ENCODE measurements at places on chromosomes 2 and 18.

GRCh38 chr2:200454927-200455801 lies 54.7 kb downstream of the KCTD18 start:
- DNase-seq: peak; percentile 6

DNA sequence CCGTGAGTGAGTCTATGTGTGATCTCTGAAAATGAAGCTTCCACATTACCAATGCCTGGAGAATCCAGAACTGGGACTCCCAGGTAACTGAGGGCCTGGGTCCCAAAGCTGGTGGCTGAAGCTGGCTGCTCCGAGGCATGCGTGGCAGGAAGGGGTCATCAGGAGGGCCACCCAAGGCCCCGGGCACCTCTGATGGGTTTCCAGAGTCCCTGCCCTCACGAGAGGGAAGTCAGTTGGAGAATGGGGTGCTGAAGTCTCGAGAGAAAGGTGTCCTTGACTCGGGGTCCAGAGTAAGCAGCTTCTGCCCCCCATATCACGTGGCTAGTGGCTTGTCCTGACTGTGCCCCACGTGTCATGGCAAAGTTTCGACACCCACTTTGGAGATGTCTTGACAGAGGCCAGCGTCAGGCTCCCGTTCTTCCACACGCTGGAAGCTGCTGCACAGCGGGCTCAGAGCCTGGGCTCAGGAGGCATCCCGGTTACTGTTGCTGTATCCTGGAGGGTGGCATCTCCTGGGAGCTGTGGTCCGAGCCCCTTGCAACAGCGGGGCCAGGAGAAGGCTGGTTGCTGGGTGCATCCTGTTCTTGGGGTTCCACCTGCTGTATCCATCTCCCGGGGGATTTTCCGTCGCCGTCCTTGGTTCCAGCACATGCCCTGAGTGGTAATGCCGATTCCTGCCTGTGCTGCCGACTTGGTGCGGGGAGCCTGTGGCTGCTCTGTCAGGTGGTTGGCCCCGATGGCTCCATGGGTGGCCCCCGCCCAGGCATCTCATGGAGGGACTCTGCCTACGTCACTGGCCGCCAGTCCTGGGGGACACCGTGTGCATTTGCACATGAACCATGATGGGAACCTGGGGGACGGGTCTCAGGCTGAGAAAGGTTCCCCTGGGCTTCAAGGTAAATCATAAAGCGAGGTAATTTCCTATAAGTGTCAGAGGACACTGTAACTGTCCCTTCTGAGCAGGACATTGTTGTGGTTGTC lies 183.3 kb upstream of the HDAC4 start:
- DNase-seq: no peak

GRCh38 chr2:212505586-212505985 lies 33.0 kb downstream of the ERBB4 start:
- no peak for DNase-seq

- DNase-seq: no peak
Observed at GRCh38 chr2:232482301-232483238, 5.1 kb downstream of the ECEL1 start.

- no peak for DNase-seq
Observed at GRCh38 chr2:20125164-20125563, 73.7 kb upstream of the LAPTM4A start.

DNA sequence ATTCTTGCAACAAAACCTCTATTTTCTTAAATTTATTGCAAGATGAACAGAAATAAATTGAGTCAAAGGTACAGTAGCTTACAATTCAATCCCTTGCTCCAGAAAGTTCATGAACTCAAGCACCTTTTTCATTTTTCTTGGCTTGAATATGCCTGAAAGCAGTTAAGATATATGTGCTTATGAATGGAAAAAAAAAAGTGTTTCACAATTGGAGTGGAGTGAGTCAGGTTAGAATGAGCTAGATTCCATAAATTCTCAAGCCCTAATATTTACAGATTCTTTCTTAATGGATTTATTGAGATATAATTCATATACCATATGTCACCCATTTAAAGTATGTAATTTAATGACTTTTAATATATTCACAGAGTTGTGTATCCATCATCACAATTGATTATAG lies 39.6 kb upstream of the NEMP2 start:
- DNase-seq: no peak

DNA sequence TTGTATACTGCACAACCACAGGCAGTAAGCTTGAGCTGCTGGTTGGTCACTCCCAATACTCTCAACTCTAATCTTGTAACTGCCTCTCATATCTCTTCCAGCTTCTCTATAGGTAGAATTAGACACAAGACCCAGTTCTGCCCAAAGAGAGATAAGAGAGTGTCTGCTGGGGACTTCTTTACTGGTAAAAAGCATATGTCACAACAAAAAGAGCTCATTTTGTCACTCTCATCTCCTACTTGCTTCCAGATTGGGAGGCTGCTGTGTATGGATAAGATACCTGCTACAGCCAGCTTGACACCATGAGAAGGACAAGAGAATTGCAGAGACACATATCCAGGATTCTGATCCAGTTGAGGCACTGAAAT lies 165.2 kb downstream of the PTH2R start:
- DNase-seq: no peak

DNA sequence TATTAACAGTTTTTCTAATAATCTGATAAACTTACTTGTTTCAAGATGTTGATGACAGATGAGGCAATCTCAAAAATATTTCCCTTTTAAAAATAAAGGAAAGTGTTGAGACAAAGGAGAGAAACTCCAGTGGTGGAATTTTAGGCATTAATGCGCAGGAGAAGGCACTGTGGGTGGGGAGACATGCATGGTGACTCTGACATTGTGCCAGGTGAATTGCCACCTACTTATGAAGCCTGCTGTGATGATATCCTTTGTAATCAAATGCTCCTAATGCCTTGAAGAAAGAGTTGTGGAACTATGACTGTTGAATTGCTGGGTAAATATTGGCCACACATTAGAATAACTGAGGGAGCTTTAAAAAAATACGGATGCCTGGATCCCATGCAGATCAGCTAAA lies 101.4 kb downstream of the PLA2R1 start:
- DNase-seq: no peak

DNA sequence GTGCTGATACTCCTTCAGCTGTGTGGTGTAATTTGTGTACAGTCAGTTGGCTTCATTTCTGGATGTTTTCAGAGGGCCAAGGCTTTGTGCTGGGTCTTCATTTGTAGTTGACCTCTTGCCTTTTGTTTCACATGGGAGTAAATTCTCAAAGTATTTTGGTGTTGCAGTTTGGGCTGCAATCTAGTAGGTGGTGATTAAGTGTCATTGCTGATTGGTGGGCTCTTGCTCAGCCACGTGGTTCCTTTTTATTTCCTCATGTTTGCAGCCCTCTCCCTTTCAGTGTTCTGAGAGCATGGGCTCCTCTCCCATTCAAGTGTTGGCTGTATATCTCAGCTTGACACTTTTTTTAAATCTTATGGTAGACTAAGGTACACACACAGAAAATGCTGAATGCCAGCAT lies 96.8 kb downstream of the SNTG2 start:
- no peak for DNase-seq

DNA sequence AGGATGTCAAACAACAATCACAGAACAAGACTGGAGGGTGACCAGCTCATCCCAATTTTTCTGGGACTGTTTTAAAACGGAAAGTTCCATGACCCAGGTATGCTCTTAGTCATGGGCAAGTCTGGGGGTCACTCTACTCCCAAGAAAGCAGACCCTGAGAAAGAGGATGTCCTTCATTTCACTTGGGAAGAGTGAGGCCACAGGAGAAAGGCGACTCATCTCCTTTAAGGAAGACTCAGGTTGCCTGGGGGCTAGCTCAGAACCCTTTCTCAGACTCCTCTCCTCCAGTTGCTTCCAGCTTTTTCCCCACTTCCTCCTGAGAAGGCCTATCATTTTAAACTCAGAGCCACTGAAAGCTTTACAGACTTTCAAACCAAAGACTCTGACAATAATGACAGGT lies 9.3 kb downstream of the RNF152 start:
- DNase-seq: no peak

DNA sequence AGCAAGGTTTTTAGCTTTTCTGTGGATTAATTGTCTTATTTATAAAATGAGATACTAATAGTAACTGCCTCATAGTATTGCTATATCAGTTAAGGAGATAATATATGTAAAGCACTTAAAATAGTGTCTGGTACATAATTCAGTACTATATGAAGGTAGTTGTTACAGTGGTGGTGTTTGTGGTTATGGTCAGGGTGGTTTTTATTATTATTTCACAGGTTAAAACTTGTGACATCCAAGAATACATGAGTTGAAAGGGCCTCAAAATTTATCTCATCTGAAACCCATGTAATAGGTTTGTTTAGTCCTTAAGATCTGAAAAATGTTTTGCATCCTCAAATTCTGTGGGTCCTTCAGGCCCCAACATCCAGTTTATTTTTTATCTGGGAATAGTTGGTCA lies 369.5 kb upstream of the LRATD1 start:
- no peak for DNase-seq

- DNase-seq: no peak
Observed at GRCh38 chr2:38129987-38130386, 54.0 kb upstream of the CYP1B1 start.

GRCh38 chr2:121919803-121920202 lies 164.4 kb downstream of the TSN start:
- DNase-seq: no peak

DNA sequence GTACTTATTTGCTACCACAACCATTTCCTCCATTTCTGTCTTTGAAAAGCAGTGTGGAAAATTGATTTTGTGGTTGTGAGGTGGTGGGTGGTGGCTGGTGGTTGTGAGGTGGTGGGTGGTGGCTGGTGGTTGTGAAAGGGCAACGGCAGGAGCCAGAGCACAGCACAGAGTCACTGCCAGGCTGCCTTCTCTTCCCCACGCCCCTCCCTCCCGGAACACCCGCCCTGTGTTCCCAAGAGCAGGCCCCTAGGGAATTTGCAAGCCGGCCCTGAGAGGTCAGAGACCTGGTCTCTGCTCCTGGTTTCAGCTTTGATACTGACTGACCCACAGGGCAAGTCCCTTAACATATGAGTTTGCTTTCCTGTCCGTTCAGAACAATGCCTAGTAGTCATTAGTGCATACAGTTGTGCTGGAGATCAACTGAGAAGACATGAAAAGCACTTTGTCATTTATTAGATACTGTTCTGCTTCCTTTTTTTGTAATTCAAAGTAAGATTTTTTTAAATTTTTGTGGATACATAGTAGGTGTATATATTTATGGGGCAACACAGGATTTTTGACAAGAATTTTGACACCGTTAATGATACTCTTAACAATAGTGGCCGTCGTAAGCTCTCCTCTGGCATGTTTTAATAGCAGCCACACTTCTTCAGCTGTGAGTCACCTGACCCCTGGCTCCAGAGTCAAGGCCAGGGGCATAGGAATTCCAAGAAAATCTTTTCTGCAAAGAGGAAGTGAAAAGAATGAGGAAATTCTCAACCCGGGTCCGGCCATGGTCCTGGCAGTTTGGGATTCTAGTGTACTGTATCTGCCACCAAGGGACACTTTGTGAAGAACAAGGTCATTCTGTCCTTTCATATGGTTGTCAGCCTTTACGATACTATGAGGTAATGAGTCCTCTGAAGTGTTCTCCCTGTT lies 53.2 kb downstream of the ITGA6 start:
- no peak for DNase-seq

DNA sequence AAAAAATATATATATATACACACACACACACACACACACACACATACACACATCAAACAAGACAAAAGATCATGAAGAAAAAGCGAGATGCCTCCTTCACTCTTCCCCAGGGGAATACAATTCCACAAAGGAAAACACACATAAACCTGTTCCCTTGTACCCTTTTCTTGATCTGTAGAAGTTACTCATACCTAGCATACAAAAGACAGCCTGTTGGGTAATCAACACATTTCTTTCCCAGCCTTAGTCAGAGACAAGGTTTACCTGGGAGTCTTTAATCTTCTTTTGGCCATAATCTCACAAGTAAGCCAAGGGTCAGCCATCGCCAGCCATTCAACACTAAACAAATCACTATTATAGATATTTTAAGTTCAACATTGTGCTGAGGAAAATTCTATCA lies 407.0 kb downstream of the SUCLG1 start:
- DNase-seq: no peak

GRCh38 chr2:165687426-165688002 lies 106.5 kb downstream of the GALNT3 start:
- no peak for DNase-seq

DNA sequence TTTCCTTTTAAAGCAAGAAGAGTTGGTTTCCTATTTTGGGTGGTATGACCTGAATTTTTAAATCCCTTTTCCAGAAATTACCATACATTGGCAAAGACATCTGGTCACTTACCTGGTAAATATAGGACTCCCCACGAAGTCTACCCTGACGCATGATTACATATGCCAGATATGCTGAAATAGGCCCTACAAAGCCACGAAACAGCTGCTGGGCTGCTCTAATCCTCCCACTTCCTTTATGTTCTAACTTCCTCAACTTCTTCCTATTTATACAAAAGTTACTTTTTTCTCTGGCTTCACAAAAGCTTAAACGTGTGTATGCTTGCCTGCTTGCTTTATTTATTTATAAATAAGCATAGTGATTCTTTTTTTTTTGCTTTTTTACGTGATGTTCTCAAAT lies 186.0 kb upstream of the EPHA4 start:
- no peak for DNase-seq

- no peak for DNase-seq
Observed at GRCh38 chr2:20120569-20121416, 69.4 kb upstream of the LAPTM4A start.

- no peak for DNase-seq
Observed at GRCh38 chr18:76458522-76459311, 36.3 kb downstream of the ZNF516 start.

DNA sequence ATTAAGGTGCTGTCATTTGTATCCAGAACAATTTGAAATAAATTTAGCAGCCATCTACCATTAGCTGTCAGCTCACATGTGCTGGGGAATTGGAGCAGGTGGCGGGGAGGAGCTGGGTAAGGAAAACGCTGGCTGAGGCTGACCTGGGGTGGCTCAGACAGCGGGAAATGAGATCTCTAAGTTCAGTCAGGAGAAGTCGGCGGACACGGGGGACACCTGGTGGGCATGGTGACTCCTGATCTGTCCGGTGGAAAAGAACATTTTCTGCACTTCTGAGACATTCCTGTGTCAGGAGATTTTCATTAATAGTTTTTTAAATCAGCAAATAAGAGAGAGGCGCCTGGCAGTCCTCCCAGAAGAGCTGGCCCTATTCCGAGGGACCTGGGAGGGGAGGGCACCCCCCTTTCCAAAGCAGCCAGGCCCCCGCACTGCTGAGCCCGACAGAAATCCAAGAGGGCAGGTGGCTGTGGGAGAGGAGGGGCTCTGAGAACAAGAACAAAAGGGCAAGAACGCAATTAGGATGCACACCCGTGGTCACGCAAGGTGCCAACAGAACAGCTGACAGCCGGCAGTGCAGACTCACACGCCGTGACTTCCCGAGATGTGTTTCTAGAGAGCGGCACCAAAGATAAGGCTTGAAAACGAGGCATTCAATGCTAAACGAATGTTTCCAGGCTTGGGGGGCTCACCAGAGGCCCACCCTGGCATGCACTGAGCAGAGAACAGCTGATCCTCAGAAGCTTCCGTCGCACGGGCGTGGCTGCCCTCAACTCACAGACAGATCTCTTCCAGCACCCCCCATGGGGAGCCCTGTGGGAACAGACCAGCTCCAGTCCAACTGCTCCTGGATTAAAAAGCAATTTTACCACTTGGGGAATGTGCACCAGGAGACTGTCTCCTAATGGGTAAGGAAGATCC lies 26.4 kb downstream of the SLC66A2 start:
- DNase-seq: no peak

GRCh38 chr2:143903172-143903856 lies 616.6 kb downstream of the ZEB2 start:
- DNase-seq: no peak

- no peak for DNase-seq
Observed at GRCh38 chr18:3135536-3135935, 84.2 kb downstream of the MYOM1 start.

GRCh38 chr2:223618172-223619035 lies 16.2 kb upstream of the SCG2 start:
- DNase-seq: no peak

- DNase-seq: no peak
Observed at GRCh38 chr2:122433123-122433754, 677.8 kb downstream of the TSN start.

Measured in stimulated activated CD4-positive, alpha-beta T cell treated with anti-CD3 and anti-CD28 coated beads, Interleukin-2, amount 100 ng/mL, for 24 hours (primary cell).